ENCODE measurements at places on chromosomes 2 and 18. TPM values are rescaled to one million over a fixed set of nuclear protein-coding genes. Genes with fewer than 3 reads are reported as not detected.

- no peak for DNase-seq
Observed at GRCh38 chr18:57397440-57398132, 37.6 kb upstream of the ONECUT2 start.

GRCh38 chr2:71693286-71694270 is 240.2 kb downstream of the DYSF start:
- DNase-seq: peak; percentile 15

Gene DPP10
- total RNA-seq: 0.23 TPM

- DNase-seq: no peak
Observed at GRCh38 chr18:72122103-72122502, 422.0 kb downstream of the CBLN2 start.

- DNase-seq: no peak
Observed at GRCh38 chr2:69804416-69804815, 25.0 kb upstream of the GMCL1 start.

DNA sequence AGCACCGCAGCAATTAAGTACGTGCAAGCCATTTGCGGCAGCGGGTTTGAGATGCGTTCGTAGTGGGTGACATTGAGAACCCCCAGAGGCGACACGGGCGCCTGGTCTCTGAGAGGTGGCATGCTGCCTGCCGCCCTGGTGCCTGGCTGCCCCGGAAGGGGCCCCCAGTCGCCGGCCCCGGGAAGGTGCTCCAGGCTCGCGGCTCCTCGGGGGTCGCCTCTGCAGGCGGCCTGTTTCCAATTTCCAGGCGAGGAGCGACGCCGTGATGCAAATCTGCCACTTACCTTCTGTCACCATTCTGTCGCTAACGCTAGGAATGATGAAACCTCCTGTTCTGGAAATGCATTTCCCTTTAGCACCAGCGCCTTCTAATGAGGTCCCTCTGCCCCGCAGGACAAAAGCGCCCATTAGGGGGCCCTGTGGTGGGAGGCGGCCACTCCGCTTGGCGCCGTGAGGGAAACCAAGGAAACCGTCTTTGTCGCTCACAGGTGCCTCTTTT is 13.0 kb downstream of the KIF5C start:
- DNase-seq: no peak

DNA sequence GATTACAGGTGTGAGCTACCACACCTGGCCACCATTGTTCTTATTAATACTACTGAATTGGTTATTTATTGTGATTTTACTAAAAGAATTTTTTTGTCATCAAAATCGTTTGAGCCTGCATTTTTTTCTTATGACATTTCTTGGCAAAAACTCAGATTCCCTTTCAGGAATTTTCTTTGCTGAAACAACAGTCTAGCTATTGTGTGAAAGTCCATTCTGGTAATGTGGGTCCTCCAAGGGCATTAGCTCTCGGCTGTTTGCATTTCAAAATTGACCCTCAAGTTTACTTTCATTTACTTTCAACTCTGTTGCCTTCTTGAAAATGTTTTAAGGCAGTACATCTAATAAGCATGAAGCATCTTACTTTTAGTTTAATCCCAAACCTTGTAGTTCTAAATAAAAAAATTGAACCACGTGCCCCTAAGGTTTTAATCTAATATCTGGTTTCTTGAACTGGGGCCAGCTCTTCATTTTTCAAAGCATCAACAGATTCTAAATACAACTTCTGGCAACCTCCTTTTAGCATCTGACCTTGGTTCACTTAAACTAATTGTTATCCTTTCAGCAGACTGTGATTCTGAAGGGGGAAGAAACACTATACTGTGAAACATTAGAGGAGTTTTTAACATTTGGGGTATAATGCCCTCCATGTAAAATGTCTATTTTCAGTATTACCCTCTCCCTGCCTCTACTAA is 325.2 kb upstream of the RAB12 start:
- DNase-seq: no peak

Gene TPRKB
- total RNA-seq: 27.4 TPM

DNA sequence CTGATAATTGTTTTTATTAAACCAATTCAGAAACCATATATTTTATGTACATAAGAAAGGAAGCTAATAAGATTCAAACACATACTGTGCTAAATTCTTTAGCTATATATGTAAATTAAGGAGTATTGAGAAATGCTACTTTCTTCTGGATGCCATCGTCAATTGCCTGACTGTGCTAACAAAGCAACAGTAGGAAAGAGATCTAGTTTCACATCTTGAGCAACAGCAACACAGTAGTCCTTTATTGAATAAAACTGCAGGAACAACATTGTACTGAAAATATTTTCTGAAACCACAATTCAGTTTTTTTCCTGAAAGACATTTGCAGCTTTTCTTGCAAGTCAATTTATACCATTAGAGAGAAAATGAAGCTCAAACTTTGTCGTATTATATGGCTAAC is 1404.9 kb upstream of the SLC39A10 start:
- no peak for DNase-seq

DNA sequence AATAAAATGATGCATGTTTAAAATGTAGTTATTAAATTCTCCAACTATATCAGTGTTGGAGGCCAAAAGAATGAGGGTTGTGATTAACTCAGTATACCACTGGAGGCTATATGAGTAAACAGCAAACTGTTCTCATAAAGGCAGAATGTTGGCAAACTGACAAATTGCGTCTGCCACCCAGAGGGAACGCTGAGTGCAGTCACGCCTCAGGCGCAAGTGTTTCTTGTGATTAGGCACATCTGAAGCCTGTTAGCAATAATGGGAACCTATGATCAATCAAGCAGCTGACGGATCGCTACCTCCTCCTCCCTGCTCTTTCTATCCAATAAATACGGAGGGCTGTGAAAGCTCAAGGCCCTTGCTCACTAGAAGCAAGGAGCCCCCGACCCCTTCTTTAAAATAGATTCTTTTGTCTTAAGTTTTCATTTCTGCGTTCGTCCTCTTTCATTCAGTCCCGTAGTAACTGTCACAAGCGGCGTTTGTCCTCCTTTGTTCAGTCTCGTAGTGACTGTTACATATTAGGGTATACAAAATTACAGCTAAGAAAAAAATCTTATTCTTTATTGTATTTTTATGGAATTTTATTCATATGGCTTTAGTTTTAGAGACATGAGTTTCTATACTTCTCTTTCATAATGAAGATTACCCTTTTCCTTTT is 16.3 kb upstream of the RMND5A start:
- no peak for DNase-seq

DNA sequence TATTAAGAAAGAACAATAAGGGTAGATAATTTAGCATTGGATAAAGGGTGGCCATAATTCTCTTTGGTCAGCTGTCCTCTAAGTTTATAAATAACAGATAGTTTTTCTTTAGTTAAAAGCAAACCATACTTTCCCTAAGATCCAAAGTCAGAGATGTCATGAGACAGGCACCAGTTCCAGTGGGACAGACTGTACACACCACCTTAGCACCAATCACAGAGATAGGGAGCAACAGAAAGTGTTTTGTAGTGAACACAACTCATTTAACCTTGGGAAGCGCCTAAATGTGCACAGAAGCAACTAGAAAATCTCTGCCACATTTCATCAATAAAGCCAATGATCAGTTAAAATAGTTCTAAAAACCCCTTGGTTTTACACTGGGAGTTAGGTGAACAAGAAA is 186.8 kb upstream of the SMAD7 start:
- no peak for DNase-seq

DNA sequence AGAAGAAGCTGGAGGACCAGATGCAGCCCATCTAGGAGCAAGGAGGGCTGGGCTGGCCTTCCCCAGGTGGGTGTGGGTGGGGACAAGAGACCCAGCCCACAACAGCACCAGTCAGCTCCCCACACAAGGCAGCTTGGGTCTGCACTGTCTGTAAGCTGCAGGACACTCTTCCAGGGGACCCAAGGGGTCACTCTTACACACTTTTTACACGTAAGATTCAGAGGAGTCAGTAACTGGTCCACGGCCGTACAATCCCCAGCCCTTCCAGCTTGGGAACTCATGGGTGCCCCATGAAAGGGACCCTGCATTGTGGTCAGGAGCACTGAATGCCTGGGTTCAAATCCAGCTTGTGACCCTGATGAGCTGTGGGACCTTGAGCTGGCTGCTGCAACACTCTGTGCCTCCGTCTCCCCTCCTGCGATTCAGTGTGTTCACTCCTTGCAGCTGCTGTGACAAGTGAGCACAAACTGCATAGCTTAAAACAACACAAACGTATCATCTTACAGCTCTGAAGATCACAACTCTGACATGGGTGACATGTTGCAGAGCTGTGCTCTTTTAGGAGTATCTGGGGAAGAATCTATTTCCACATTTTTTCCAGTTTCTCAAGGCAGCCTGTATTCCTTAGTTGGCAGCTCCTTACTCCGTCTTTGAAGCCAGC is 11.1 kb upstream of the SLC66A3 start:
- no peak for DNase-seq

Gene RPRM
- total RNA-seq: 3.6 TPM

Gene SNORC
- 0.83 TPM for total RNA-seq

- DNase-seq: no peak
Observed at GRCh38 chr2:677959-678550, 849 bp upstream of the TMEM18 start.

- DNase-seq: no peak
Observed at GRCh38 chr2:15584767-15585469, 6.8 kb upstream of the DDX1 start.

Gene TGFA
- 1.7 TPM for total RNA-seq

Gene RAB6C
- total RNA-seq: not detected

DNA sequence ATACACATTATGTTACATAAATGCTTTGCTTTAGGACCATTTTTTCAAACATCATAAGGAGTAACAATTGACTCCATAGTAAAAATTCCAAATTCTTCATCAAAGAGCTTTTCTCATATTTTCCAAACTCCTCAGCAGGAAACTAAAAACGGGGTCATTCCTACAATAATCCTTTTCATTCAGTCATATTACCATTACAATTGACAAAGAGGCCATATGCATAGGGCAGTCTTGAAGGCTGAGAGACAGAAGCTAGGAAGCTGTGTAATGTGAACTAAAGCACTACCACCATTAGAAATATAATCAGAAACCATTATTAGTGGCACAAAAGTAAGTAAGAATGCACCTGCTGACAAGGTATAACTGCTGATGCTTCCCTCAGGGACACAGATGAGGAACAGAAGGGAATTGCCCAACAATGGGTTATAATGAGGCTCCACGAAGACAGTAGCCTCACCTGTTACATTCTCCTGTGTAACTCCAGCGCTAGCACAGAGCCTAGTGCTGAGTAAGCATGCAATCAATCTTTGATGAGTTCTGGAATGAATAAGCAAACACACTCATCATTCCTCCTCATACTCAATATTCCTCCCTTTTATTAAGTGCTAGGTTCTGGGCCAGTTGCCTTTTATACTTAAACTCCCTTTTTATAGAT is 942.3 kb downstream of the CPS1 start:
- DNase-seq: no peak

Gene GREB1
- total RNA-seq: 611 TPM

Gene VAMP5
- 25.6 TPM for total RNA-seq

DNA sequence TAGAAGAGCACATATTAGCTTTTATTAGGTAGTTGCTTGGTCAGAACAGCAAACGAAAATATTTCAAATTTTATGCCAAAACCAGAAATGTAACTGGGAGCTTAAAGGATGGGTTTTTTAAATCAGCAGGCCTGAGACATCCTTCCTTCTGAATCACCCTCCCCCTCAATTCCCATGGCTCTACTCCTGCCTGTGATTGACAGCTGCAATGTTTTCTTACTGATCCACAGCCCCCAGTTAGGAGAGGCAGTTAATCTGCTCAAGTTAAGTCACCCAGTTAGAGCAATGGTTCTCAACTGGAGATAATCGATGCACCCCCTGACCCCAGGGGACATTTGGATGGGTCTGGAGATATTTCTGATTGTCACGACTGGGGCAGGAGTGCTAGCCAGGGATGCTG is 24.9 kb downstream of the KCTD18 start:
- no peak for DNase-seq

Gene INO80C
- 3.6 TPM for total RNA-seq

Gene EMILIN2
- 34.3 TPM for total RNA-seq

Gene HOXD11
- total RNA-seq: not detected

Gene B3GNT2
- total RNA-seq: 20.6 TPM

- peak; percentile 59 for DNase-seq
Observed at GRCh38 chr2:102103992-102104871, 38.3 kb upstream of the IL1R1 start.

Gene GKN2
- not detected for total RNA-seq

GRCh38 chr2:162308747-162309503 is 9.6 kb downstream of the IFIH1 start:
- DNase-seq: no peak

DNA sequence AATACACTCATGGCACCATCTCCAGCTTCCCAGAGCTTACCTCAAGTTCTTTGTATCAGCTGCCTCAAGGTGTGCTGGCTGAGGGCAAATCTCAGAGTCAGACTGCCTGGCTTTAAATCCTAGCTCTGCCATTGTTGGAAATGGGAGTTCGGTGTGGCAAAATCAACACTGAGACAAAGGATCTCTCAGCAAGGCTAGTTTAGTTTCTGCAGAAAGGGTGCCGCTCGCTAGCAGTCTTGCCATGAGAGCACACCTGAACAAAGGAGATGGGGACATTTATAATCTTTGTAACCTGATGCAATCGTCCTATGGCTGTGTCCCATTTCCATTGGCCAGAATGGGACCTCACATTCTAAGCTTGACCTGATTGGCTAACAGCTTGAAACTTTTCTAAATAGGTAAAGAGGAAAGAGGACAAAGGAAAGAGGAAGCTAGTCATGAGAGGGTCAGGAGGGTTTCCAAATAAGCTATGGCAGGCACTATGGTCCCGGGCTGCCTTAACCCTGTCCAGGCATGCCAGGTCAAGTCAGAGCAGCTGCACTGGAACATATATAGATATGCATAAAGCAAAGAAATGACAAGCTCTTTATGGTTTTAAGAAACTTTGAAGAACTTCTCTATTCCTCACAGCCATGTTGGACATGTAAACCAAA is 4.3 kb upstream of the UBE2F start:
- no peak for DNase-seq

GRCh38 chr2:143698888-143699570 is 569.8 kb downstream of the ARHGAP15 start:
- DNase-seq: no peak

DNA sequence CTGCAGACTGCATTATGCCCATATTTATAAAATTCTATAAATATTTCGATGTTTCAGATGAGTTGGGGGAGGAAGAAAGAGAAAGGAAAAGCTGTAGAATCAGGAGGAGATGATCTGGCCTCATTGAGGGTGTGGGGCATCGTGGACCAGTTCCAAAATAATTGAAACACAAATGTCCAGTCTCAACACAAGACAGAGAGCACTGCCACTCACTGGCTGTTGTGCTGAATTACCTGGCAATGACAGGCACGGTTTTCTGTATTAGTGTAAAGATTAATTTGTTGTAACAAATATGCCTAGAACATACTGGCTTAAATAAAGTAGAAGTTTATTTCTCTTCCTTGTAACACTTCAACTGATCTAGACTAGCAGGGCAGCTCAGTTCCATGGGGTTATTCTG is 24.1 kb downstream of the POLE4 start:
- DNase-seq: no peak

Measured in ovary (tissue), 10 donors.